IMR-90 (cell line): ENCODE measurements at places on chromosomes 1 and 21. TPM values are rescaled to one million over a fixed set of nuclear protein-coding genes. Genes with fewer than 3 reads are reported as not detected.

DNA sequence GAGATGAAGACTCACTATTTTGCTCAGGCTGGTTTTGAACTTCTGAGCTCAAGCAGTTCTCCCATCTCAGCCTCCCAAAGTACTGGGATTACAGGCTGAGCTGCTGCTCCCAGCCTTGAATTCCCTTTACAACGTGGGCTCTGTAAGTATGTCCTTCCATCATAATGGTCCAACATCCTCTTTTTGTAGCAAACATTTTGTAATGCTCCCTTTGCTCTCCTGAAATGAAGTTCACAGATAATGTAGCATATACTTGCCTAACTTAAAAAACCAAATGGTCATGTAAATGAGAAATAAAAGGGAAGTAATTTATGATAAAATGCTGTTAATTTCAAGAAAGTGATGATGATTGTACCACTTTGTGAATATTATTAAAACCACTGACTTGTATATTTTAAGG lies 30.5 kb upstream of the THEM4 start:
- H3K4me3 ChIP-seq, result no peak overlapping the region
- H3K27ac ChIP-seq, result no peak overlapping the region
- no peaks in the 10 kb centered on the region for H3K36me3 ChIP-seq

- no peaks in the 10 kb centered on the region for H3K27me3 ChIP-seq
- H3K36me3 ChIP-seq, result no peaks in the 10 kb centered on the region
- H3K4me1 ChIP-seq, result no peaks in the 10 kb centered on the region
- H3K27ac ChIP-seq, result no peak overlapping the region
These were observed 160.5 kb downstream of the TBX15 start for GRCh38 chr1:118827636-118828035.

DNA sequence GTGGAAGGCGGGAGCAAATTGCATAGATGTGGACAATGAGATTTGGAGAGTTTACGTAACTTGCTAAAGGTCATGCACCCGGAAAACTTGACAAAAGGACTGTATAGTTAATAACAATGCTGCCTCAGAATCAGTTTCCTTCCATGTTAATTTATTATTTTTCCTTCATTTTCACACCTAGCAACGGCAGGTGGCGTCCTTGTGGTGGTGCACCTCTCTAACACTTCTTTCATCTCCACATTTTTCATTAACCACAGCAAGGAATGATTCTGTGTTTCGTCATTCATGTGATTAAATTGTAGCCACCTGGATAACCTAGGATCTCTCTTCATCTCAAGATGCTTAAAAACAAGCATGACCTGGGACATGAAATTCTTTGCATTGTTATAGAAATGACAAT lies 2133.0 kb downstream of the NCAM2 start:
- no peaks in the 10 kb centered on the region for H3K4me1 ChIP-seq
- no peaks in the 10 kb centered on the region for H3K36me3 ChIP-seq
- no peaks in the 10 kb centered on the region for H3K27me3 ChIP-seq
- no peak for DNase-seq
- H3K4me3 ChIP-seq, result no peak overlapping the region

DNA sequence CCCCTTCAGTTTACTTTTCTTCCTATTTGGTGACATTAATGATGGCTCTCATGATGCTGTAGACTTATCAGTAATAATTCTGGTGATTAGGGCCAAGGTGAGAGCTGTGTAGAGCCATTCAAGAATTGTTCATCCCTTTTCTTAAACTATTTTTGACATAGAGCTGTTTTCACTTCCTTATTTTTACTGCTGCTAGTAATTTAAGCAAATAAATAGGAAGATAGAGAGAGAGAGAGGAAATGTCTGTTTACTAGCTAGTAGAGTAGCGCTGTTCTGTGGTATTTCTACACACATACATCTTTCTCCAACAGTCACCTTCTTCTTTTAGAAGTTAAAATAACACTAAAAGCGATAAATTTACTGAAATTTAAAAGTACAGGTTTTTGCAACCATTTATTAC lies 678.0 kb upstream of the ZP4 start:
- H3K27me3 ChIP-seq, result no peaks in the 10 kb centered on the region
- no peaks in the 10 kb centered on the region for H3K4me1 ChIP-seq
- no peak overlapping the region for H3K27ac ChIP-seq
- no peak overlapping the region for H3K4me3 ChIP-seq

Gene IL23R
- not detected in 2 replicates for polyA plus RNA-seq

GRCh38 chr1:155463865-155464650 lies 98.5 kb downstream of the ASH1L start:
- peak; percentile 91 for DNase-seq
- no peaks in the 10 kb centered on the region for H3K27me3 ChIP-seq
- no peak overlapping the region for H3K27ac ChIP-seq
- peaks cover 3% of the 10 kb centered on the region; the same call in 1 of the 2 replicates for H3K4me1 ChIP-seq

DNA sequence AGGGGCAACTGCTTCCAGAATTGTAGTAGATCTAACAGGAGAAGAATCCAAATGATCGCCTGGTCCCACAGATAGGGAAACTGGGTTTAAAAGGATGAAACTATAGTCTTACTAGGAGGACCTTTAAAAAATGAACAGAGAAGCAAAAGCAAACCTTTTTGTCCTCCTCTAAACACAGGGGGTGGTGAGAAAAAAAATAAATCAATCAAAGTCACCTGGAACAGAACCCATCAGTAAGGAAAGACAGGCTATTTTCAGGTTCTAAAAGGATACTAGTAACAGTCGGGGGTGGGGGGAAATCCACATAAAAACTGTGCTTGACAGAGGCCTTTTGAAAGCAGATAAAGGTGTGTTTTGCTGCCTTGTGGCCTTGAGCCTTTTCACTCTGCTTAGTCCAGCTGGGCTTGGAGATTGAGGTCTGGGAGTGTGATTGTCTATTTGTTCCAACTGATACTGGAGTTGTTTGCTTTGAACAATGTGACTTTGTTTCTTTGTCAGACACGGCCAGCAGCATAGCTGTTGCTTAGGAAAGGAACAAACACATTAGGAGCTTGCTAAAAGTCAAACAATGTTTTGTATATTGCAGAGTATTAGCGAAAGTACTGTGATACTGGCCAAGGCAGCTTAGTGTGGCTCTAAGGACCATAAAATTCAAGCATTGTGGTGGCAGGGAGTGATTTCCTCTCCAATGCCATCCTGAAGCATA lies 141.1 kb upstream of the IRF2BP2 start:
- H3K4me3 ChIP-seq, result no peak overlapping the region
- H3K4me1 ChIP-seq, result peaks cover 5% of the 10 kb centered on the region
- DNase-seq, result no peak
- H3K36me3 ChIP-seq, result no peaks in the 10 kb centered on the region
- H3K27me3 ChIP-seq, result no peaks in the 10 kb centered on the region

Gene PLA2G5
- polyA plus RNA-seq, result not detected in 2 replicates

Gene CELA3A
- not detected in 2 replicates for polyA plus RNA-seq

DNA sequence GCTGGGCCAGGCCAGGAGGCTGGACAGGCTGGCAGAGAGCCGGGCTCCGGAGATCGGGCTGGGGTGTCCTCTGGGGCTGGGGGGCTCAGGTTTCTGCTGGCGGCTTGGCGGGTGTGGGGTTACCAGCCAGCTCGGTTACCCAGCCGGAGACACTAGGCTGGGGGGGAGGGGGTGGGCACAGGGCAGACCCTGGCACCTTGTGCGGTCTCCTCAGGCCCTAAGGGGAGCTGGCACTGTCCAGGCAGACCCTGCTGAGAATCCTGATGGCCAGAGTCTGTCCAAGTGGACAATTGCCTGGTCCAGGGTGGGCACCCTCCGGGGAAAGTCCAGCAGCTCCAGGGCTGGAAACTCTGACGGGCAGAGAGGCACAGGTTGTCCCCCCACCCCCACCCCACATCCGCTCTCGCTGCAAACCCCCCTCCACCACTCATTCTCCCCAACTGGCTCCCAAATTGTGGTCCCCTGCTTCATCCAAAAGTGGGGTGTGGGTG lies 6.7 kb downstream of the ZBTB7B start:
- H3K36me3 ChIP-seq, result peaks cover 7% of the 10 kb centered on the region
- peaks cover 14% of the 10 kb centered on the region for H3K4me1 ChIP-seq
- no peak overlapping the region for H3K4me3 ChIP-seq
- H3K27ac ChIP-seq, result no peak overlapping the region
- DNase-seq, result no peak

GRCh38 chr21:32207406-32207716 lies 71.5 kb downstream of the MIS18A start:
- no peak overlapping the region for H3K27ac ChIP-seq
- no peaks in the 10 kb centered on the region for H3K36me3 ChIP-seq
- H3K4me1 ChIP-seq, result no peaks in the 10 kb centered on the region
- H3K27me3 ChIP-seq, result peaks cover 2% of the 10 kb centered on the region
- no peak overlapping the region for H3K4me3 ChIP-seq

DNA sequence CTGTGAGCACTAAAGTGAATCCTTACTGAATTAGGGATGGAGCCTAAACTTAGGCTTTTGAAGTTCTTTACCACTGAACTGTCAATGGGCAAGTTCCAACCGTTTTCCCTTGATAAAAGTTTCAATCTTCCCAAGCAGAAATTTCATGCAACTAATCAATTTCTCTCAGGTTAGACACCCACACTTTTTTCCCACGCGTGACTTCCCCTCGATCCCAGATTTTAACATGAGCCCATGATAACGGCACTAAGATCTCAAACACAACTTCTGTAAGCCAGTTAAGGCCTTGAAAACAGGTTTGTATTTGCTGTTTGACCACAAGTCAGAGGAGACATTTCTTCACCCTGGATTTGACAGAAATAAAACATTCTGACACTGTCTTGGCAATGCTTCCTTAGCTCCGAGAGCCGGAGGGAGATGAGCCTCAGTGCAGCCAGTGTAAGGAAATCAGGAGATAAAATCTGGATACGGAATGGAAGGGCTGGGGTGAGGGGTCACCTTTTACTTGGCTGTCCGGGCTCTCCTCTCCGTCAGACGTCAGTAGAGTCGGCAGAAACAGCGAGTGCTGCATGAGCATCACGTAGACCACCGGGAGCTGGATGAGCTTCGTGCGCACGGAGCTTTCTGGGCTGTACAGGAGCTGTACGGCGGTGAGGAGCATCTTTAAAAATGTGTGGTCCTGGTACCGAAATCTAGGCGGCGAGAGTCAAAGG lies 39.7 kb downstream of the MRAP start:
- no peak overlapping the region for H3K27ac ChIP-seq
- H3K36me3 ChIP-seq, result peaks cover 53% of the 10 kb centered on the region
- H3K27me3 ChIP-seq, result no peaks in the 10 kb centered on the region
- no peaks in the 10 kb centered on the region for H3K4me1 ChIP-seq
- no peak for DNase-seq

DNA sequence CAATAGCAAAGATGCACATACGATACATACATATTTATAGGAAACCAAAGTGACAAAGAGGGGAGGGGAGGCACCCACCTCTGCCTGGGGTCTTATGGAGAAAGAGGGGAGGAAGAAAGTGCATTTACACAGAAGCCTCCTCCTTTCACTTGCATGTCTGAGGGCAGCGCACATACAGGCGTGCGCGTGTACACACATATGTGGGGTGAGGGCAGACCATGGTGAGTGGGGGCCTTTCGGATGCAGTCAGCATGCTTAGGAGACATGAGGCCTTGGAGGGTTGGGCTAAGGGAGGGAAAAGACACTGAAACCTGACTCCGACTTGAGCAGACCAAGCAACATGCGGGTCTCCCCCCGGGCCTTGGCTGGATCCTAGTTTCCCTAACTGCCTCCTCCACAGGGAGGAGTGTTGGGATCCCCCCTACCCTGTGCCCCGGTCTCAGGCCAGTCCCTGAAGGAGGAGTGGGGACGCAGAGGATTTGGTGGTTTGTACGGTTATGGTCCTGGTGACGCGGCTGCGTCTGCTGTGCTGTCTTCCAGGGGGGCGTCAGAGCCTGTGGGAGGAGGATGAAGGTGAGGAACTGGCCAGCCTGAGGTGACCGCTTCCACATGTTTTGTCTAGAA lies 15.2 kb downstream of the LRRC71 start:
- H3K27ac ChIP-seq, result no peak overlapping the region
- no peak overlapping the region for H3K4me3 ChIP-seq
- H3K27me3 ChIP-seq, result peaks cover under 1% of the 10 kb centered on the region; the same call in 1 of the 2 replicates
- peaks cover 45% of the 10 kb centered on the region for H3K36me3 ChIP-seq
- H3K4me1 ChIP-seq, result no peaks in the 10 kb centered on the region
- DNase-seq, result no peak

Gene TMEM269
- 0.14 TPM in 1 of 2 replicates, not detected in the other for polyA plus RNA-seq

Gene CLDN19
- not detected in 2 replicates for polyA plus RNA-seq

- peaks cover 21% of the 10 kb centered on the region for H3K36me3 ChIP-seq
- no peaks in the 10 kb centered on the region for H3K27me3 ChIP-seq
- H3K27ac ChIP-seq, result no peak overlapping the region
These were observed 34.0 kb downstream of the MTR start for GRCh38 chr1:236829085-236829484.

DNA sequence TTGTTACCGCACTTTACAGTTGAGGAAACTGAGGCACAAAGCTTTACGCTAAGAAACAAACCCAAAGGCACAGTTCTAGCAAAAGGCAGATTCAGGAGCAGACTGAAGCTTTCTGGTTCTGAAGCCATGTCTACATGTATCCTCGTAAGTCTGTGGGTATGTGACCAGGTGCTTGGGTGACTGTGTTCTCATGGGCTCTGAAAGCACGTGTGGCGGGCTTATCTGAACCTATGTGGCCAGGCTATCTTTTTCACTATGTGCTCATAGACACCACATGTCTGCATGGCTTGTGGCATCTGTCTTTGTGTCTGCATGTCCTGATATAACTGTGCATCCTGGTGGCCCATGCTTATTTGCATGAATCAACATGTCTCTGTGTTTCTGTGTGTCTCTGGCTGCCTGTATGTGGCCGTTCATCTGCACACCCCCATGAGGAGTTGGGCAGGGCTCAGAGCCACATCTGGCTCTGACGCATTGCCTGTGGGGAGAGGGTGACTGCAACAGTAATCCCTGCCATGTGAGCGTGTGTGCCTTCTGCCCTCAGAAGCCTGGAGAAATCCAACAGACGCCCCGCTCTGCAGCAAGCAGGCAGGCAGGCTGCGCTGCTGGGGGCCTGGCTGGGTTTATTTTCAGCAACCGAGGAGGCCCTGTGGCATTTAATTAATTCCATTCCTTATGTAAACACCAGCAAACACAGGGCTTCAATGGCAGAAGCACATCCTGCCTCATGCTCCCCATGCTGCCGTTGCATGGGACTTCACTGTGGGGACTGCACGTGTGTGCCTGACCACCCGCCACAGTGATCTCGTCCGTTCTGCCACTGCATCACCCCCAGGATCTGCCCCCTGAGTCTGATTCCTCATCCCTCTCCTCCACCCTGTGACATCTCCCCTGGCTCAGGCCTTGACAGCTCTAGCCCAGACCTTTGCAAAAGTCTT lies 115.4 kb downstream of the TRABD2B start:
- no peaks in the 10 kb centered on the region for H3K4me1 ChIP-seq
- no peaks in the 10 kb centered on the region for H3K36me3 ChIP-seq
- no peak overlapping the region for H3K27ac ChIP-seq

- H3K4me3 ChIP-seq, result no peak overlapping the region
- no peaks in the 10 kb centered on the region for H3K27me3 ChIP-seq
- H3K36me3 ChIP-seq, result no peaks in the 10 kb centered on the region
- peaks cover 6% of the 10 kb centered on the region for H3K4me1 ChIP-seq
These were observed 85.6 kb downstream of the GDAP2 start for GRCh38 chr1:117843791-117844190.

DNA sequence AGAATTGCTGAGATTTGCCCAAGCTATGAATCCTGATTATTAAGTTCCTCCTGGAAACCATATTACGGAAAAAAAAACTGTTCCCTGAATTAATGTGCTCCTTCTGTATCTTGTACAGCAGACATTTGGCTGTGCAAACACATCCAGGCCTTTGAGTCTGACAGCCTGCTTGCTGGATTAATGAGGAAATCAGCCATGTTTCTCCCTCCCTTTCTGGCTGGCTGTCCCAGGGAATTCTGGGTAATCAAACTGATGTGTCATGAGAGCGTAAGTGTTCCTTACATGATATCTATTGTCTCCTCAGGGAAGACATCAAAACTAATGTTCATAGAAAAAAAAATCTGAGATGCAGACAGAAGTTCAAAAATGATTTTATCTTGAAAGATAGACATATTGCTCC lies 18.8 kb downstream of the PGBD5 start:
- DNase-seq, result no peak
- H3K4me1 ChIP-seq, result no peaks in the 10 kb centered on the region
- H3K27ac ChIP-seq, result no peak overlapping the region
- no peaks in the 10 kb centered on the region for H3K36me3 ChIP-seq
- H3K4me3 ChIP-seq, result no peak overlapping the region

Gene ABCA4
- 0.11 and 0.36 TPM in 2 replicates for polyA plus RNA-seq
